ENCODE measurements at places on chromosomes 6 and 20.

DNA sequence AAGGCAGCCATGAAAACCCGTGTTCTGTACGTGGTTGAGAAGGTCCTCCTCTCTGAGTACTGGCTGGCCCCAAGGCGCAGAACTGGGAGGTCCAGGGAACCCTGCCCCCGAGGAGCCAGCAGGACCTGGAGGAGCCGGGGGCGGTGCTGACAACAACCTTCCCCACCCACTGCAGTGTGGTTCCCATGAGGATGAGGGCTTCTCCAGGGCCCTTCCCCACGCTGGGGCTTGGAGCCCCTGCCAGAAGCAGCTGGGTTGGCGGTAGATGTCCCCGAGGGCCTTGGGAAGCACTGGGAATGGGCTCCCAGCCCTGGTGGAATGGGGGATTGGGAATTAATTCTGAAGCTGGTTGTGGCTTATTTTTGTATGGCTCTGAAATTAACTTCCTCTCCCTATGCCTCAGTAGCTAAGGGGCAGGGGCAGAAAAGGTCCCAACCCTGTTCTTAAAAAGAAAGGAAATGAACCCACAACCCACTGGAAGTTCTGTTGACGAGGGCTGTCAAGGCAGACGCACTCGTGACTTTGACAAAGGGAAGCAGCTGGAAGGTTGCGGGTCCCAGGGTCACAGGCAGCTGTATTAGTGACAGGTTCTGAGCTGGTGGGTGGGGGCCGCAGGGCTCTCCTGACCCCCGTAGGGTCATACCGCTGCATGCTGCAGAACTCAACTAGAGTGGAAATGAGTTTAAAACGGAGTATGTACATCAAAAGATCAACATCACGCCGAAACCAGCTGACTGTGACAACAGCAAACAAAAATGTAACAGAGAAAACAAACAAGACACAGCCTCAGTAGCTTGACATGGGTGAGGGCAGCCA lies 13.9 kb upstream of the HELZ2 start:
- no peak for DNase-seq

DNA sequence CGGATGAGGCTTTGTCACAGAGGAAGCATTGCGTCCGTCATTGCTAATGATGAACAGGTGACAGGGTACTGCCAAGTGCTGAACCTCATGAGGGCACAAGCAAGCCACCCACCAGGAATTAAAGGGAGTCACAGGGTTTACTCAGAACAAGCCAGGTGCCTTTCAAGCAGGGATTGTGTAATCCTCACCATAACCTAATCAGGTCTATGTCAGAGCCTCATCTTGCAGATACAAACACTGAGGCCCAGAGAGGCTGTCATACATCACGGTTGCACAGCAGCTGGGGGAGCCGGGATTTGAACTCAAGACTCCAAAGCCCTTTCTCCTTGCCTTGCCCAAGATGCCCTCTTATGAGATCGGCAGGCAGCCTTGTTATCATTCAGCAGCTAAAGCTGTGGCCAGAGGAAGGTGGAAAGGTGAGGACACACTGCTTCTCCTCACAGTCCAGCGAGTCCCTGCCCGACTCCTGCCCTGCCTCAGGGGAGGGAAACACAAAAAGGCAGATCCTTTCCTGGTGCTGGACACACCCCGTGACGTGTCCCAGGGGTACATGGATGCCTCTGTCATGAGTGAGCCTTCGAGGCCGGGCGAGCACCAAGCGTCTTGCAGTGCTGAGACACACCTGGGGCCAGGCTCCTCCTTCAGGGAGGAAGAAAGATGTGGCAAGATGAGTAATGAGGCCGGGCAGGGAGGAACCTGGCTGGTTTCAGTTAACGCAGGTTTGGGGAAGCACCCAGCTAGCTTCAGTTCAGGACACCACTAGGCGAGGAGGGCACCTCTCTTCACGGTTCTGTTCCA lies 214.9 kb downstream of the LY86 start:
- DNase-seq = no peak

DNA sequence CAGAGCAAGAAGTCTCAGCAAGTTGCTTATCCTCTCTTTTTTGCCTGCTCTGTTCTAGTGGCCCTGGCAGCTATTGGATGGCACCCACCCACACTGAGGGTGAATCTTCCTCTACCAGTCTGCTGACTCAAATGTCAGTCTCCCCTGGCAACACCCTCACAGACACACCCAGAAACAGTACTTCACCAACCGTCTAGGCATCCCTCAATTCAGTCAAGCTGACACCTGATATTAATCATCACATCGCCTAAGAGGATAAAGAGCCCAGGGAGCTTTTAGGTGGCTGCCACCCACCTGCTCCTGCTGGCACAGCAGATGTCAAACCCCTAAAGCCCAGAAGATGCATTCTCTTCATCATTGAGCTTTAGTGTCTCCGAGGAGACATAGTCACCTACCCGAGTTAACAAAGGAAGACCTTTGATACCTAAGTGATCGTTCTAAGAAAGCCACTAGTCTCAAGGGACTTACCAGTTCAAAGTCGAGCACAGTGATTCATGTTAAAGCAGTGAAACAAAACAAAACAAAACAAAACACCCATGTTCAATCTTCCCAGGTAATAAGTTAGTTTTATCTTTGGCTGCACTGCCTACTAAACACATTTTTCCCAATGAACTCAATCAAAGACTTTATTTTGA lies 97.7 kb upstream of the KCNQ5 start:
- DNase-seq = no peak

DNA sequence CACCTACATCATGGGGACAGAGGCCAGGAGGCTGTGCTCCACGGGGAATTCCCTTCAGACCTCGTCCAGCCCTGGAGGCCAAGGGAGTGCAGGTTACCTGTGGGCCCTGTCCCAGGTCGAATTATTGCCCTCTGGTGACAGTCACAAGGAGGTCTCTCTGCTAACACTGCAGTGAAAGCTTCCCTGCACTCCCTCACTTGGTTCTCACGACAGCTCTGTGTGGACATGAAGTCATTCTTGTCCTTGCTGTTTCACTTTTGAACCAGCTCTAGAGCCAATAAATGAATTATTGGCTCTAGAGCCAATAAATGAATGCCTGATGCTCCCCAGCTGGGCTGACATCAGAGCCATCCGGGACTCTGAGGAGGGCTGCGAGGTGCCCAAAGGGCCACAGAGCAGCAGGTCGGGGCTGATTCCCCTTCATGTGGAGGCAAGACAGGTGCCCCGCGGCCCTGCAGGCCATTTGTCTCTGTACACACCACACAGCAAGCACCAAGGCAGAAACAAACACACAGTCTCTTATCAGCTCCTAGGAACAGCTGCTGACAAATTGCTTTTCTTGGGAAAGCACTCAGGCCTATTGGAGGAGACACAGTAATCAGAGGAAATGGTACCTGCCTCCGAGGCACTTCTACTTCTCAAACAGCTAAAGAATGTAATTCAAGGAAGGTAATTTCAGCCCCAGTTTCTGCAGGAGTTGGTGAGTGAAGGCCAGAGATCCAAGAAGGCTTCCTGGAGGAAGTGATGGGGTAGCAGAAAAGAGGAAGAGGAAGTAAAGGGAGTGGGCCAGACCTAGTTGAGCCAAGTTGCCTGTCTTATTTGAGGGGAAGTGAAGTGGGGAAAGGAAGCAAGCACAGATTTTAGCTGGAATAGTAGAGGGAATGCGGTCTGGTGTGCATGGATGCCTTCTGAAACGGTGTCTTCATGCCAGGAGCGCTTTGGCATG lies 27.5 kb upstream of the TBXT start:
- DNase-seq = no peak

GRCh38 chr20:39504710-39505094 lies 542.6 kb downstream of the DHX35 start:
- DNase-seq = no peak

GRCh38 chr6:119960456-119960855 lies 610.9 kb upstream of the MAN1A1 start:
- DNase-seq = no peak

GRCh38 chr20:34938466-34939163 lies 17.0 kb downstream of the GSS start:
- DNase-seq = no peak

- no peak for DNase-seq
These were observed 6.5 kb downstream of the BMP5 start for GRCh38 chr6:55868771-55869479.

DNA sequence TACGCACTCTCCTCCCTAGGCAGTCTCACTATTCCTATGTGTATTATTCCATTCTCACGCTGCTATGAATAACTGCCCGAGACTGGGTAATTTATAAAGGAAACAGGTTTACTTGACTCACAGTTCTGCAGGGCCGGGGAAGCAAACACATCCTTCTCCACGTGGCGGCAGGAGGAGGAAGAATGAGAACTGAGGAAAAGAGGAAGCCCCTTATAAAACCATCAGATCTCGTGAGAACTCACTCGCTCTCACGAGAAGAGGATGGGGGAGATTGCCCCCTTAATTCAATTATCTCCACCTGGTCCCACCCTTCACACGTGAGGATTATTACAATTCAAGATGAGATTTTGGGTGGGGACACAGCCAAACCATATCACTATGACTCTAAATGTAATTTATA lies 61.9 kb downstream of the ECT2L start:
- no peak for DNase-seq

DNA sequence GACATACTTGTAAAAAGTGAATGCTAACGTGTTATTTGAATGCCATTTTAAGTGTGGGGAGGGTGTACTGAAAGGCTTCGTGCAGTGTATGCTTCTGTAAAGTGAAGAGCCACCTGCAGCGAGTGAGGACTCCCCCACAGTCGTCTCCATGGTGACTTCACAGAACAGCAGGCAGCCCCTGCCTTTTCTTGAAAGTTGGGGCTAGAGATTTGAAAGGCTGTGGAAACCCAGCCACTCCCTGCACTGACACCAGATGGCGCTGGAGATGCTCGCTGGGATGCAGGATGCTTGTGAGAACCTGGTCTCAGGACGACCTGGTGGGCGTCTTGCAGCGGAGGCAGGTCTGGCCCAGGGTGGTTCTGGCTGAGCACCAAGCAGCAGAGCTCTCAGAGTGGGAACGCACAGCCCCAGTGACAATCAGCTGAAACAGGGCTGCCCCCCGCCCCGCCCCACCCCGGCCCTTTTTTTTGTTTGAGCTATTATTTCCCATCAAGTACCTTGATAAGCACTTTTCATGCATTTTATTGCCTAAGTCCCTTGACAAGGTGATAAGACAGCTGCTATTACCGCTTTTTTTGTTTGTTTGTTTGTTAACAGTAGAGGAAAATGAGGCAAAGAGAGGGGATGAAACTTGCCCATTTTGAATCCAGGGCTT lies 150.3 kb downstream of the SYCP2 start:
- DNase-seq = no peak

GRCh38 chr6:25706314-25707014 lies 48.1 kb upstream of the SLC17A4 start:
- no peak for DNase-seq

DNA sequence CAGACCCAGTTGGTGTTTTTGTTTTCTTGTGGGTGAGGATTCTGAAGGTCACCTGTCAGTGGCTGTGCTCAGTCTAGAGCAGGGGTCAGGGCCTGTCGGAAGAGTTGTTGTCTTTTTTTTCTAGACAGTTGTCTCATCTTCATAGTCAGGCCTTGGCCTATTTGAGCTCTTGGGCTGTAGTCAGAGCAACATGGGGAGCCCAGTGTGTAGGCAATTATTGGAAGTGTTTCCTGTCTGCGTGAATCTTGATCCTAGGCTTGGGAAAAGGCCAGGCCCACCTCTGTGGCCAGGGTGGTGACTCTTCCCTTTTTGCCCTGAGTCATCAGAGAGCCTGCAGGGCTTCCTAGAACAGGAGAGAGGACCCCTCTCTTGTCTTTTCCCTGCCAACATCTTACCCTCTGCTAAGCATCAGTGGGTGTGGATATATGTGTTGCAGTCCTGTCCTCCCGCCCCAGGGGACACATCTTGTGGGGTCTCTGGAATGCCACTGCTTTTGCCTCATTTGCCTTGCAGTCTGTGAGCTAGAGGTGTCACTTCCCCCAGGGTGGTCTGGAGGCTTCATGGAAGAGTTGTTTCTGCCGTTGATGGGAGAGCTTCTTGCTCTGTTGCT lies 11.4 kb downstream of the TJAP1 start:
- no peak for DNase-seq

- DNase-seq = no peak
These were observed 30.8 kb downstream of the GNAS start for GRCh38 chr20:58883241-58883691.

GRCh38 chr20:35568645-35569044 lies 26.8 kb downstream of the ERGIC3 start:
- no peak for DNase-seq

- DNase-seq = no peak
These were observed 31.3 kb downstream of the GPRC6A start for GRCh38 chr6:116797585-116797984.

DNA sequence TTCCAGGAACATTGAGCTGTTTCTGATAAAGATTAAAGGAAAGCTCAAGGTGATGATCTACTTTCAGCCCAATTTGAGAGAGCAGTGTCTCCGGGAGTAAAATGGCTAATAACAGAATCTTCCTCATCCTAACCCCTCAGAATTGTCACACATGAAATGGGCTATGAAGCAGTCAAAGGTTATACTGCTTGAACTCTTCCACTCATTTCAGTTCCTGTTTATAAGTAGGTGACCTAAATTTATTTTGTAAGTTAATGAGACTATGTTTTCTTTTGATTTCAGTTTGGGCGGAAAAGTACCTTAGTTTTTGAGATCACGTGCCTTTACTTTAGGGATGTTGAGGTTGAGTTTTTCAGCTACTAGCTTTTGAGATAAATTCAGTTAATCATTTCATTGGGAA lies 47.2 kb downstream of the QKI start:
- DNase-seq = no peak

DNA sequence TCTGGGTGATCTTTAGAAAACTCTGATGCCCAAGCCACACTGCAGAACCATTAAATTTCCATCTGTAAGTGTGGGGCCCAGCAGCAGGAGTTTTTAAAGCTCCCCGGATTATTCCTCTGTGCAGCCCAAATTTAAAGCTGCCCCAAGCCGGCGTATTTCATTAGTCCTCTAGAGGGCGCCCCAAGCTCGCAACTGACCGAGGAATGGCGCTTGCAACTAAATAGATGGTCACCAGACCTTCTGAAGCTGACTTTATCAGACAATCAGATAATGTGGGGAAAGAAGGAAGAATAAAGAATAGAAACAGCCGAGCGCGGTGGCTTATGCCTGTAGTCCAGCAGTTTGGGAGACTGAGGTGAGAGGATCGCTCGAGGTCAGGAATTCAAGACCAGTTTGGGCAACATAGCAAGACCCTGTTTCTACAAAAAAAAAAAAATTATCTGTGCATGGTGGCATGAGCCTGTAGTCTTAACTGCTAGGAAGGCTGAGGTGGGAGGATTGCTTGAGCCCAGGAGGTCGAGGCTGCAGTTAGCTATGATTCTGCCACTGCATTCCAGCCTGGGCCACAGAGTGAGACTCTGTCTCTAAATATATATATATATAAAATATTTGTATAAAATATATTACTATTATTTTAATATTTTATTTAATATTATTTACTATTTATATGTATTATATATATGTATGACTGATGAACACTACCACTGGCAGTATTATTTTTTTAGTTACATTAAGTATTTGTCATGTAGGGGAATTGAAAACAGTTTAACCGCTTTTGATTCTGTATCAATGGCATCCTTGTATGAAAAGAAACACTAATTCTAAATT lies 56.0 kb downstream of the OTOR start:
- DNase-seq = no peak

GRCh38 chr20:8151372-8151771 lies 19.3 kb downstream of the PLCB1 start:
- DNase-seq = no peak

GRCh38 chr6:132907914-132908313 lies 93.5 kb downstream of the RPS12 start:
- DNase-seq = no peak

GRCh38 chr6:158158748-158159147 lies 9.3 kb downstream of the SERAC1 start:
- DNase-seq = no peak

GRCh38 chr6:18044108-18044783 lies 56.8 kb upstream of the KIF13A start:
- DNase-seq = no peak

All from stimulated activated CD8-positive, alpha-beta memory T cell treated with anti-CD3 and anti-CD28 coated beads, Interleukin-2, amount 100 ng/mL, for 1 hour (primary cell).